ENCODE measurements at places on chromosomes 7 and 10. TPM values are rescaled to one million over a fixed set of nuclear protein-coding genes. Genes with fewer than 3 reads are reported as not detected.

ACTL6B gene
- total RNA-seq, result not detected

ADGRA1 gene
- not detected for total RNA-seq

DAGLB gene
- 37.6 TPM for total RNA-seq

TACC2 gene
- 5.8 TPM for total RNA-seq

GRCh38 chr7:48011323-48011722, 17.6 kb downstream of the SUN3 start:
- H3K27me3 ChIP-seq, result no peaks in the 10 kb centered on the region
- no peak overlapping the region for H3K4me3 ChIP-seq
- H3K27ac ChIP-seq, result no peak overlapping the region
- H3K36me3 ChIP-seq, result no peaks in the 10 kb centered on the region

GRCh38 chr7:52842202-52842900, 193.1 kb upstream of the POM121L12 start:
- DNase-seq, result no peak
- H3K4me3 ChIP-seq, result no peak overlapping the region
- no peaks in the 10 kb centered on the region for H3K4me1 ChIP-seq
- H3K27me3 ChIP-seq, result no peaks in the 10 kb centered on the region
- H3K27ac ChIP-seq, result no peak overlapping the region

DNA sequence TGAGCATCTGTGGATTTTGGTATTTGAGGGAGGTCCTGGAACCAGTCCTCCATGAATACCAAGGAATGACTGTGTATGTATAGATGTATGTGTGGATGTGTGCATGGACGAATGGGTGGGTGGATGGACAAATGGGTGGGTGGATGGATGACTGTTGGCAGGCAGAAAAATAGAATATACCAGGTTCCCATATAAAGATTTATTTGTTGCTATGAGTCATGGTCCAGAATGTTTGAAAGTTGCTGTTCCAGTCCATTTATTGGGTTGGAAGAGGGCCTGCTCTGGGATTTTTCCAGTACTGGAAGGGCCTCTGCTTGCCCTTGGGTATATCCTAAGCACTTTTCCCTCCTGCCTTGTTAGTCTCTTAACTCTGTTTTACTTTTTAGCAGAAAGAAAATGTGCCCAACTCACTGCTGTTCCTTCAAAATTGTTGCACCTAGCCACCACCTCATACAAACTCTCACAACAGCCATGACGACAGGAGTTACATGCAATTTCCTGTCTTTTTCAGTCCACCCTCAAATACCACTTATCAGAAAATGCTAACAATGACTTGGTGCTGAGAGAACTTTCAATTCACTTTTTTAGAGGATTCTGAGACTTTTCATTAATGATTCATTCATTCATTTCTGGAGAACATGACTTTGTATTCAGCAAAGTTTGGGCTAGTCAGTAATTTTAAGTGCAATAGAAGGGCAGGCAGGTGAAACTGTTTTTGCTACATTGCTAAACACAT, 108.1 kb downstream of the EEPD1 start:
- H3K4me1 ChIP-seq, result peaks cover 24% of the 10 kb centered on the region
- no peaks in the 10 kb centered on the region for H3K27me3 ChIP-seq
- peak; percentile 30 for DNase-seq
- no peak overlapping the region for H3K4me3 ChIP-seq
- no peaks in the 10 kb centered on the region for H3K36me3 ChIP-seq
- H3K27ac ChIP-seq, result no peak overlapping the region

- H3K4me3 ChIP-seq, result no peak overlapping the region
- no peaks in the 10 kb centered on the region for H3K36me3 ChIP-seq
- no peaks in the 10 kb centered on the region for H3K27me3 ChIP-seq
- peak overlapping the region; percentile 78 for H3K27ac ChIP-seq
These were observed 99.2 kb downstream of the GRK5 start for GRCh38 chr10:119306514-119306951.

DNA sequence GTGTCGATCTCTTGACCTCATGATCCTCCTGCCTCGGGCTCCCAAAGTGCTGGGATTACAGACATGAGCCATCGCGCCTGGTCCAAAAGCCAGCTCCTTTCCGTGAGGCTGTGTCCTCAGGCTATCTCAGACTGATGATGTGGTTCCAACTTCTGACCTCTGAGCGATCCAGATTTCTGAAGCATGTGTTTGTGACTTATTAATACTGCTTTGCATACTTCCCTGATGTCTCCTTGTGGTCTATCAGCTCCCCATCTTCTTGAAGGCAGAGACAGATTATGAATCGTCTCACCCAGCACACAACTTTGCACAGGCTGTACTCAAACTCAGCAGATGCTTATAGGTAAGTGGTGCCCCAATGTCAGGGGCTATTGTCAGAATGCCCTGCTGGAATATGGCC, 2.0 kb upstream of the PLPP4 start:
- no peak overlapping the region for H3K4me3 ChIP-seq
- 0 out of 2 replicates have a peak overlapping the region, but pooled peaks have one; percentile 11 for H3K27ac ChIP-seq
- peak; percentile 81 for DNase-seq
- H3K4me1 ChIP-seq, result peaks cover 44% of the 10 kb centered on the region
- H3K36me3 ChIP-seq, result no peaks in the 10 kb centered on the region

DNA sequence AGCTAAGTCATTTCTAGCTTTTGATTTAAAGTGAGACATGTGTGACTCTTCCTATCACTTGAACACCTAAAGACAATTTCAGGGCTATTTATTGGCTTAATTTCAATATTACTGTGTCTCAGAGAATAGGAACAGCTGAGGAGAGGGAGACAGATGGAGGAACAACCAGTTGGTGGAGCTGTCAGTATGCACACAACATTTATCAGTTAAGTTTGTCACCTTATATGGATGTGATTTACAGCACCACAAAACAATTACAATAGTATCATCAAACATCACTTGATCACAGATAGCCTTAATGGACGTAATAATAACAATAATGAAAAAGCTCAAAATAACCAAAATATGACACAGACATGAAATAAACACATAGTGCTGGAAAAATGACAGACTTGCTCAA, 129.6 kb downstream of the NPSR1 start:
- H3K36me3 ChIP-seq, result no peaks in the 10 kb centered on the region
- H3K27ac ChIP-seq, result no peak overlapping the region
- no peak overlapping the region for H3K4me3 ChIP-seq
- H3K27me3 ChIP-seq, result no peaks in the 10 kb centered on the region

- H3K27ac ChIP-seq, result peak overlapping the region; percentile 26
- no peaks in the 10 kb centered on the region for H3K36me3 ChIP-seq
These were observed 1.9 kb upstream of the KPNA7 start for GRCh38 chr7:99209781-99210180.

- no peaks in the 10 kb centered on the region for H3K4me1 ChIP-seq
- H3K27me3 ChIP-seq, result peaks cover 71% of the 10 kb centered on the region
- DNase-seq, result no peak
- H3K27ac ChIP-seq, result no peak overlapping the region
- H3K36me3 ChIP-seq, result no peaks in the 10 kb centered on the region
These were observed 10.5 kb upstream of the KCP start for GRCh38 chr7:128920913-128921582.

GRCh38 chr7:112160130-112160770, 45.9 kb downstream of the DOCK4 start:
- no peaks in the 10 kb centered on the region for H3K27me3 ChIP-seq
- H3K4me1 ChIP-seq, result peaks cover 13% of the 10 kb centered on the region
- H3K36me3 ChIP-seq, result no peaks in the 10 kb centered on the region
- DNase-seq, result no peak
- H3K4me3 ChIP-seq, result no peak overlapping the region

DNA sequence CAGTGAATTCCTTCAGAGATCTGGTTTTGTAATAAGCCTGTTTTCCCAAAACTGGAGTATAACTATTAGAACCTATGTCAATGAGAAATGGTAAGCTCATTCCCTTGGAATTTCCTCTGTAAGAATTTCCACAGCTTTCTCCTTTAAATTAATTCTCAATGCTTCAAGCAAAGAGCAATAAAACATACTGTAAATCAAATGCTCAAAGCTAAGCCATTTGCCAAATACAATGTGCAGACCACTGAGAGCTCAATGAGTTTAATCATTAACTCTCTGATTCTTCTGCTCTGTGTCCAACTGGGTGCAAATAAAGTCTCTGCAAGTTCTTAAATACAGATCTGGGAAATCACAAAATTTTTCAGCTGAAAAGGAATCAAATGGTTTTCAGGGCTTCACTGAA, 227.6 kb upstream of the IMMP2L start:
- no peak overlapping the region for H3K27ac ChIP-seq
- no peaks in the 10 kb centered on the region for H3K36me3 ChIP-seq
- peak; percentile 34 for DNase-seq
- H3K4me1 ChIP-seq, result peaks cover 11% of the 10 kb centered on the region

DNA sequence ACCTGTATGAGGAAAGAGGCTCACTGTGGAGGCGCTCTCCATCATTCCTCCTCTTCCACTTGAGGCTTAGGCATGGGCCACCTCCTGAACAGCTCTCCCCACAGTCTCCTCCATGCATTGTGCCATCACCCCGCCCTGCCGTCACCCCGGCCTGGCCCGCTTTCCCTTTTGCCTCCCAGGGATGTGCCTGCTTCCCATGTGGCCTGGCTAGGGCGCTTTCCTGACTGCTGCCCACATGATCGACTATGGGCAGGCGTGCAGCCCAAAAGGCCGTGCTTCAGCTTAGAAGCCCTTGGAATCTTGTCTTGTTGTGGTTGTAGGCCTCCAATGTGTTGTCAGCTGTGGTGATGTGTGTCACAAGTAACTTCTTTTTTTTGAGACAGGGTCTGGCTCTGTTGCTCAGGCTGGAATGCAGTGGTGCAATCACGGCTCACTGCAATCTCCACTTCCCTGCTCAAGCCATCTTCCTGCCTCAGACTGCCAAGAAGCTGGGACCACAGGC, 1.8 kb upstream of the ACTR3C start:
- H3K27ac ChIP-seq, result no peak overlapping the region
- DNase-seq, result no peak
- no peak overlapping the region for H3K4me3 ChIP-seq
- no peaks in the 10 kb centered on the region for H3K36me3 ChIP-seq
- 0 out of 2 replicates have a peak, but pooled peaks cover 9% of the 10 kb centered on the region for H3K27me3 ChIP-seq
- H3K4me1 ChIP-seq, result no peaks in the 10 kb centered on the region

DNA sequence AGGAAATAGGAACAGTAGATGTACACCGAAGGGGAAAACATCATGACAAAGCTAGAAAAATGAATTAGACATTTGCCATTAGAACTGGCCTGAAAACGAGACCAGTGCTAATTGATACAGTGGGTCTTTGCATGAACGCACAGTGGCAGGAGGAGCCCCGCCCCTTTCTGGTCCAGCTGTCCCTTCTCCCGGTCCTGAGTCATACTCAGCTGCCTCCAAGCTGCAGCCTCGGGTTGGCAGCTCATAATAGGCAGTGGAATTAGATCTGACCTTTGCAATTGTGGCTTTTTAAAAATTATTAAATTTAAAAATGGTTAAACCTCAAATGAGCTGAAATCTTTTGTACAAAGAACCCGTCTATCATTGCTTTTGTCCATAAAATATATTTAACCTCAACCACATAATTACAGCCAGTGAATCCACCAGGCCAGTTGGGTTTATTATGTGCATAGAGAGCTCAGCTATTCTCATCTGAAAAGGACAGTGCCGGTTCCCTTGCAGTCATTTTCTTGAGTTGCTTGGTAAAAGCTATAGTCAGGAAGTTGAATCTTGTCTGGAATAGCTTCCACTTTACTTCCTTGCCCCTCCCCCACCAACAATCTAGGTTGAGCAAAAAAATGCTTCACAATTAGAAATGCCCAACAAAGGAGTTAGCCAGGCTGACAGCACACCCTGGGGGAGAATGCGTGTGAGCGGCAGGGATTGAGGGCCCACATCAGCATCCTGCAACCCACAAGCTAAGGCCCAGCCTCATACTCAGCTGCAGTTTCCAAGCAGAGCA, 147.1 kb downstream of the BUB3 start:
- H3K36me3 ChIP-seq, result no peaks in the 10 kb centered on the region
- no peaks in the 10 kb centered on the region for H3K4me1 ChIP-seq
- no peak overlapping the region for H3K4me3 ChIP-seq
- DNase-seq, result peak; percentile 69
- H3K27me3 ChIP-seq, result no peaks in the 10 kb centered on the region

- peak; percentile 71 for DNase-seq
- no peaks in the 10 kb centered on the region for H3K27me3 ChIP-seq
- H3K4me3 ChIP-seq, result no peak overlapping the region
- H3K4me1 ChIP-seq, result peaks cover 19% of the 10 kb centered on the region
- H3K36me3 ChIP-seq, result 0 out of 2 replicates have a peak, but pooled peaks cover 4% of the 10 kb centered on the region
- 0 out of 2 replicates have a peak overlapping the region, but pooled peaks have one; percentile 29 for H3K27ac ChIP-seq
These were observed 128.0 kb downstream of the ZMIZ1 start for GRCh38 chr10:79196470-79197461.

GRCh38 chr7:101507791-101508252, 121.3 kb downstream of the MYL10 start:
- no peak overlapping the region for H3K27ac ChIP-seq
- no peaks in the 10 kb centered on the region for H3K36me3 ChIP-seq
- no peak overlapping the region for H3K4me3 ChIP-seq
- DNase-seq, result peak; percentile 62
- no peaks in the 10 kb centered on the region for H3K4me1 ChIP-seq

- H3K4me1 ChIP-seq, result peaks cover 8% of the 10 kb centered on the region
- no peak for DNase-seq
- no peaks in the 10 kb centered on the region for H3K36me3 ChIP-seq
These were observed 202.8 kb downstream of the RAPGEF5 start for GRCh38 chr7:22154143-22154529.

Data from GM23248 (cell line).